Activated naive CD4-positive, alpha-beta T cell treated with anti-CD3 and anti-CD28 coated beads for 36 hours (primary cell): ENCODE measurements at places on chromosomes 16 and 17. TPM values are rescaled to one million over a fixed set of nuclear protein-coding genes. Genes with fewer than 3 reads are reported as not detected.

ARHGAP44 gene
- not detected for total RNA-seq

SPEM3 gene
- not detected for total RNA-seq

CEP95 gene
- 43.3 TPM for total RNA-seq

KRTAP3-1 gene
- total RNA-seq, result not detected

CCL8 gene
- not detected for total RNA-seq

CCL13 gene
- not detected for total RNA-seq

DPEP2 gene
- 3.1 TPM for total RNA-seq

C16orf92 gene
- not detected for total RNA-seq

ENPP7 gene
- total RNA-seq, result not detected

SHISA6 gene
- not detected for total RNA-seq

CLEC18A gene
- total RNA-seq, result 0.19 TPM

TMC5 gene
- total RNA-seq, result not detected

WNT3 gene
- total RNA-seq, result not detected

DECR2 gene
- 8.9 TPM for total RNA-seq

MLKL gene
- 10.7 TPM for total RNA-seq

GIT1 gene
- total RNA-seq, result 35.5 TPM

TSC2 gene
- 72.3 TPM for total RNA-seq

CRK gene
- 10.6 TPM for total RNA-seq

SLC43A2 gene
- total RNA-seq, result 0.12 TPM

IGF2BP1 gene
- 0.60 TPM for total RNA-seq

OR1E2 gene
- total RNA-seq, result not detected
